Activated CD4-positive, alpha-beta T cell treated with anti-CD3 and anti-CD28 coated beads, Interleukin-2, amount 50 U/mL, for 1 hour (primary cell): ENCODE measurements at places on chromosomes 4 and X.
A peak's percentile ranks its signal among the peaks of the same experiment; 100 is the strongest.

DNA sequence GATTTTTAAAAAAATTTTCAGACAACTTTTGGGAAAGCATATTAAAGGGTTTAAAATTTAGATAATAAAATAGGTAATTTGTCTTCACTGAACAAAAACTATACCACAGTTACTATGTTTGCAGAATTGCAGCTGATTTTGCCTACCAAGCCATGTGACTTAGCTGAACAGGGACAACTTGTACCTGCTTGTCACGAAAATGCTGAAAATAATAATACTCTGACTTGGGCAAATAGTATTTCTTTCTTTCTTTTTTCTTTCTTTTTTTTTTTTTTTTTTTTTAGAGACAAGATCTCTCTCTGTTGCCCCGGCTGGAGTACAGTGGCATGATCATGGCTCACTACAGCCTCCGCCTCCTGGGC is 225.2 kb upstream of the PPP1R2C start:
- no peak for DNase-seq

DNA sequence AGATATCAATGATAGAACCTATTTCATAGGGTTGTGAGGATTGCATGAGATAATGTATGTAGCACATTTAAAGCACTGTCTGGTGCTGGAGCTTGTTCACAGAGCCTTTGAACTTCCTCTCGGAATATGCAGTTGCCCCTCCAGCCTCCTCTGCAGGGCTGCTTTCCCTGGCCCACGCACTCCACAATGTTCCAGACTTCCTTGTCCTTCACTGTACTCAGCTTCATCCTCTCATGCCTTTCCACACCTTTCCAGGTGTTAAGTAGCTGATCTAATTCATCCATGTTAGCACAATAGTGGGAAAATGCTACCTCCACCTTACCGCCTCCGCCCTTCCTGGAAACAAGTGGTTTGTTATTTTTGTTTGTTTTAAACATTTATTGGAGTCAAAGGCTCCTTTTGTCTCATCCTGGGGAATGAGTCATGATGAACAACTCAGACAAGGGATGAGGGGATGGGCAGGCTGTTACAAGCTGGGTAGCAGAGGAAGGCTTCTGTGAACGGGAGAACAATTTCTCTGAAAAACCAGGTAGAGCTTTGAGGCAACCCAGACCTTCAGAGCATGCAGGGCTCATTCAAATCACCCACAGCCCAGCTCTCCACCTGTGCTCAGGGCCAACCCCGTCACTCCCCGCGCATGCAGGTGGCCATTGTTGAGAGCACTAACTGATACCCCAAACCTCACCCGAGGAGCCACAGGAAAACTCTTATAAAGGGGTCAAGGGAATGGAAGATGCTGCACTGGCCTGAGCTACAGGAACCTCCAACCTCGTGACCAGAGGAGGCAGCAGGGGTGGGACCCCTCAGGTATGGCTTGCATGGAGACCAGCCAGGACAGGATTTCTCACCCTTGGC is 84.9 kb upstream of the TBL1X start:
- no peak for DNase-seq

GRCh38 chr4:67550451-67550850 is 5.1 kb upstream of the CENPC start:
- no peak for DNase-seq

DNA sequence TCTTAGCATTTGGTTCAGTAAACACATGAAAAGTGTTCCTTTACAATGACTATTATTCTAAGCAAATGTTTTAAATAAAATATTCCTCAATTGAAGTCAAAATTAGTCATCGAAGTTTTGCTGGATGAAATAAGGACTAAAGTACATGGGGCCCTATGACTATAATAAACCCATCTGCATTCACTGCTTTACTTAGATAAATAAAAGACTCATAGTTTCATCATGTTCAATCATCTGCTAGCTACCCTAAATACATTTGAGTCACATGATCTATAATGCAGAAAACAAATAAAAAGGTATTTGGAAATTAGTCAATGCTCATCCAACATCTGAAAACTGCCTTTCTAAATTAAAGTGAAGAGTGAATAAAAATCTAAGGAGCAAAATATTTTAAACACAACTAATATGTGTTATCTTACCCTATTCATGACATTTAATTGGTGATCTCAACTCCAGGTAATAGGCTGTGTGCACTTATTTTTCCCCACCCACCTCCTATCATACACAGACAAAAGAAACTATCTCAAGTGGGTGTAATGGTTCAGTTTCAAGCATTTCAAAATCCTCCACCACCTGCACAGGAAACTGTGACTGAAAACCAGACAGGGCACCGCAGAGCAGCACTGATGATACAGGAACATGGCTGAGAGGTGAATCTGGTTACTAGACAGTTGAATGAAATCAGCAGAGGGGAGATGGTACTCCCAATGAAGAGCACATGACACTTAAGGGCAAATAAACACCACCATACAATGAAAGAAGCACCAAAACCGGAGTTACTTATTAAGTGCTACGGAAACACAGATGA is 78.6 kb downstream of the CAMK2D start:
- DNase-seq = peak; percentile 56

DNA sequence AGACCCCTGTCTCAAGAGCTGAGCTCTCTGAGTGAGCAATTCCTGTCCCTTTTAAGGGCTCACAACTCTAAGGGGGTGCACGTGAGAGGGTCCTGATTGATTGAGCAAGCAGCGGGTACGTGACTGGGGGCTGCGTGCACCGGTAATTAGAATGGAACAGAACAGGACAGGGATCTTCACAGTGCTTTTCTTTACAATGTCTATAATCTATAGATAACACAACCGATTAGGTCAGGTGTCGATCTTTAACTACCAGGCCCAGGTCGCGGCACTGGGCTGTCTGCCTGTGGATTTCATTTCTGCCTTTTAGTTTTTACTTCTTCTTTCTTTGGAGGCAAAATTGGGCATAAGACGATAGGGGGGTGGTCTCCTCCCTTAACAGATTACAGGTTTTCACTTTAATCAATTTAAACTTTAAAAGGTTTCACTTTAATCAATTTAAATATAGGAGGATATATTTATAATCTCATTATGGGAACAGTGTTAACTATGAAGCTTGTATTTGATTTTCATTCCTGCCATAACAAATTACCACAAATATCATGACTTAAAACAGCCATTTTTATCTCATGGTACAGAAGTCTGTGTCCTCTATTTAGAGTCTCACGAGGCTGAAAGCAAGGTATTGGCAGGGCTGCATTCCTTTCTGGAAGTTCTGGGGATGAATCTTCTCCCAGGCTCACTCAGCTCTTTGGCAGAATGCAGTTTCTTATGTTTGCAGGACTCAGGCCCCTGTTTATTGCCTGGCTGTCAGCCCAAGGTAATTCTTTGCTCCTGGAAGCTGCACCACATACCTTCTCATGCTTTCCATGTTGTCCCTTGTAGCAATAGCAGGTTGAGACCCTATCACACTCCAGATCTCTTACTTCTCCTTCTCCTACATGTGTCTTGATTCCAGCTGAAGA is 5.2 kb downstream of the SPATA4 start:
- DNase-seq = no peak

DNA sequence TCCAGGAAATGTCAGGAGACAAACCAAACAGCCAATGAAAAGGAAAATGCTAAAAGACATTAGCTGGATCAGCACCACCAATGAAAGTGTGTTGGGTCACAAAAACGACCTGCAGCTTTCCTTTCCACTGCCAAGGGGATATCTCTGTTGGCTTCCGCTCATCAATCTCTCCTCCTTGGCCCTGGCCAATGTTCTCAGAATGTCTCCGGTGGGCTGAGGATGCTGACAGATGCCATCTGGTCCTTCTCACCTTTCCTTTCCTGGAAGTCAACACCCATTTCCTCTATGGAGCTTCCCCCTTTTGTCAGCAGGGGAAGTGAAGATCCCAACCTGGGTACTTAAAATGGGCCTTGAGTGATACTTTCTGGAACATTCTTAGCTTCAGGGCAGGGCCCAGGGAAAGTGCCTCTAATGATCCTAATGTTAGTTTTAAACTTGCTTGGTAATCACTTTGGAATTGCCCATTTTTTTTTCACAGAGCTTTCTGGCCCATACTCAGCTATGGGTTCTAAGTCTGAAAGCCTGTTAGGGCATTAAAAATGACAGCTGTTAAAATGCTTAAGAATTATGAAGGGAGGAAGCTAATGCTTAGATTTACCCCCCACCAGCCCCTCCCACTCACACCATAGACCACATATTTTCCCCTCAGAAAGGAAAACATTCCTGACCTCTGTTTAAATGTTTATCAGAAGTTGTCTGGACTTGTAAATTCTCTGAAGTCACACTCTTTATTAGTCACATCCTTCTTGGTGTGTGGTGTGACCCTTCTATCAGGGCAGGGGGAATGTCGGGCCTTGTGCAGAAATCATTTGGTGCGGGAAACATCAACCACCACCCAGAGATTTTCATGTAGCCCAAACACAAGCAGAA is 29.2 kb downstream of the IGFBP7 start:
- DNase-seq = no peak

GRCh38 chr4:102606846-102607450 is 105.8 kb downstream of the NFKB1 start:
- DNase-seq = no peak

DNA sequence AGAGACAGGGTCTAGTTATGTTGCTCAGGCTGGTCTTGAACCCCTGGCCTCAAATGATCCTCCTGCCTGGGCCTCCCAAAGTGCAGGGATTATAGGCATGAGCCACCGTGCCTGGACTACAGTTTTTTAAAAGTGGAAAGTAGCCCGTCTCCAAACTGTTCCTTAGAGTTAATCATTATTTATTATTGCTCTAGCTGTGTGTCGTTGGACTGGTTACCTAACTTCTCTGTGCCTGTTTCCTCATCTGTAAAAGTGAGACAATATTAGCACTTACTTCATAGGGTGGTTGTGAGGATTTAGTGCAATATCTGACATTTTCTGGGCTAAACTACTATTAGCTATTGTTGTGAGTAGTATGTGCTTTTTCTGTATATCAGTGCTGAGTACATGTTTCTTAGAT is 152.3 kb upstream of the SCML1 start:
- no peak for DNase-seq

- no peak for DNase-seq
These were observed 150.5 kb downstream of the RAP1GDS1 start for GRCh38 chr4:98411731-98412130.

GRCh38 chr4:77367638-77368037 is 210.6 kb downstream of the CCNG2 start:
- no peak for DNase-seq

GRCh38 chr4:39732728-39733127 is 34.8 kb downstream of the UBE2K start:
- DNase-seq = no peak

GRCh38 chr4:123869286-123870215 is 473.0 kb downstream of the SPRY1 start:
- no peak for DNase-seq

GRCh38 chr4:41579043-41579442 is 41.1 kb downstream of the LIMCH1 start:
- no peak for DNase-seq

DNA sequence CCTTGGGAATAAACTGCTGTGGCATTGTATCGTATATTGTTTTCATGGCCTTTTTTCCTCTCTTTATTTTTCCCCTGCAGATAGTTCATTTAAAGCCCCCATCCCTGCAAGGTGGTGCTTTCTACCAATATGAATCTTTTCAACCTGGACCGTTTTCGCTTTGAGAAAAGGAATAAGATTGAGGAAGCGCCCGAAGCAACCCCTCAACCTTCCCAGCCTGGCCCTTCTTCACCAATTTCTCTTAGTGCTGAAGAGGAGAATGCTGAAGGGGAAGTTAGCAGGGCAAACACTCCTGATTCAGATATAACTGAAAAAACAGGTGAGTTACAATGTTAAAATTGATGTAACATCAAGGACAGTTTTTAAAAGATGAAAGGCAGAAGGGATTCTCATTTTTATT is 601 bp downstream of the SMARCAD1 start:
- no peak for DNase-seq

GRCh38 chr4:3385711-3386420 is 55.9 kb upstream of the HGFAC start:
- DNase-seq = no peak

DNA sequence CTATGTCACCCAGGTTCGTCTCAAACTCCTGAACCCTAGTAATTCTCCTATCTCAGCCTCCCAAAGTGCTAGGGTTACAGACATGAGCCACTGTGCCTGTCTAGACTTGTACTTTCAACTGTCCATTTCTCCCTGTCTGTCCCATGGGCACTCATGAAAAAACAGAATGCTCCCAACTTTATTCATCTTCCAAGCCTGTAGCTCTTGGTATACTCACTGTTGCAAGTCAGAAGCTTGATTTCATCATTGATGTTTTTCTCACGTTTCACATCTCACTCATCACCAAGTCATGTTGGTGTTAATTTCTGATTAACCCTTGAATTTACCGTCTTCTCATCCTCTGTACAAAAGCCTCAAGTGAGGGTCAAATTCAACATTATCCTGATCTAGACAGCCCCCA is 7.3 kb upstream of the SRP72 start:
- no peak for DNase-seq

- DNase-seq = no peak
These were observed 289.3 kb downstream of the BCOR start for GRCh38 chrX:39808471-39808917.

GRCh38 chrX:43785930-43786591 is 96.2 kb downstream of the MAOB start:
- no peak for DNase-seq

DNA sequence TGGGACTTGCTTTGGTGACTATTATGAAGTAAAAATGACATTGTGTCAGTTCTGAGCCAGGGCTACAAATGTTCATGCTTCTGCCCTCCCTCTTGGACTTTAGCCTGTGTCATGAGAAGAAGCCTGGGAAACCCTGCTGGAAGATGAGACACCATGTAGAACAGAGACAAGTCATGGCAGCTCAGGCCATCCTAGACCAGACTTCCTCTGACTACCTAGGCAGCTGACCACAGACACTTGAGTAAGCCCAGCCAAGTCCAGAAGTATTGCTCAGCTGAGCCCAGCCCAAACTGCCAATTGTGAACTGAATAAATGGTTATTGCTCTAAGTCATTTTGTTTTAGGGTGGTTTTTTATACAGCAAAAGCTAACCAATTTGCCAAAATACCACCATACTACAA is 467.6 kb upstream of the CNKSR2 start:
- DNase-seq = no peak

- no peak for DNase-seq
These were observed 86.4 kb downstream of the PPA2 start for GRCh38 chr4:105387466-105387865.

DNA sequence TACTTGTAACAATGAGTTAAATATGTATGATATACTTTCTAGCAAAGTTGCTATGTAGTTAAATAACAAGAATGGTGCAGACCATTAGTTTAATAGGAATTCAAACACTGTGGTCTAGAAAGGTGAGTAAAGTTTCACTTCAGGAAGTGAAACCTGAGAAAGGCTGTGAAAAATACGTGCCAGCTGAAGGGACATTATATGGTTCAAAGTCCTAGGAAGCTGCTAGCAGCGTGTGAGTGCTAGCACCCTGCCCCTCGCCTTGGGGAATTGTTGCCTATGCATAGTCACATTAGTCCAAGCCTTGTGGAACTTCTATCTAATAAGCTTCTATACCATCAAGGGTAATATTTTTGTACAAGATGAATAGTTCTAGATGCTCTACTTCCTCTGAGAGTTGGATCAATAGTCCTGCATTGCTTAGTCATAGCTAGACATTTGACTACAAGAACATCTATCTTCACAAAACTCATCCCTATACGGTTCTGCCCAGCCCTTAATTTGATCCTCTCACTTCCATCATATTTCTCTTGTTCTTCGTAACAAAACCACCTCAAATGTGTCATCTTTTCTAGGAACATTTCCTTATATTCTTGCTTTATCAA is 45.8 kb upstream of the ARSJ start:
- DNase-seq = no peak
